Stimulated activated CD4-positive, alpha-beta T cell treated with anti-CD3 and anti-CD28 coated beads, Interleukin-12 subunit alpha, Interleukin-12 subunit beta, amount 100 ng/mL, for 4 hours (primary cell): ENCODE measurements at places on chromosomes 16 and 17.
A peak's percentile ranks its signal among the peaks of the same experiment; 100 is the strongest.

GRCh38 chr16:23920899-23921298 is 85.1 kb downstream of the PRKCB start:
- no peak for DNase-seq

GRCh38 chr17:38442548-38442947 is 14.3 kb downstream of the ARHGAP23 start:
- DNase-seq: no peak

DNA sequence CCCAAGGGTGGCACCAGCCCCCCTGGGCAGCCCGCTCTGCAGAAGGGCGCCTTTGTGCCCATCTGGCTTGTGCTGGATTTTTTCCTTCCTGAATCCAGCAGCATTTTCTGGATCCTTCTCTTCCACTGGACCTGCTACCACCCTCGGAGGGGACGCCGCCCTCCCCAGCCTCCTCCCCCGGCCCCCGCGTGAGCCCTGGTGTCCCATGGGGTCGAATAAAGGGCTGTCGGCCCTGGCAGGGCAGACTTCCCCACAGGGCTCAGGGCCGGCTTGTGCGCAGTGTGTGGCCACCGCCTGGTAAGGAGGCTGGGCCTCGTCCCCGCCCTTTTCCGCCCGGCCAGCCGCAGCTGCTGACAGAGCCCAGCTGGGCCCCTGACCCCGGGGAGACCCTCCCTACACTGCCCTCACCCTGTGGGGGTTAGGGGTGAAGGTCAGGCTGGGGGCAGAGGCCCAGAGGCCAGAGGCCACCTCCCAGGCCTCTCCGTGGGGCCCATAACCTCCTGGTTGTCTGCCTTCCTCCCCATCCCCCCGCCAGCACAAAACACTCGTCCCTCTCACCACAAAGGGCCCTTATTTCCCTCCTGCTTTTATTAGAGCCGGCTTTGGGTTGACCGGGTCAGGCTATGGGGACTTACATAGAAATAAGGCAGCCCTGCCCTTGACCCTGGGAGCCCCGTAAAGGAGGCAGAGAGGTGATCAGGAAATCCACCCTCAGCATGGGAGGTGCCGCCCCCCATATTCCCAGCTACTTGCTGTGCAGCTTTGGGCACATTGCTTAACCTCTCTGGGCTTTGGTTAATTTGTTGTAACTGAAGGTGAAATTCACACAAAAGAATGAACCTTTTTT is 179.3 kb upstream of the CIBAR2 start:
- DNase-seq: no peak

DNA sequence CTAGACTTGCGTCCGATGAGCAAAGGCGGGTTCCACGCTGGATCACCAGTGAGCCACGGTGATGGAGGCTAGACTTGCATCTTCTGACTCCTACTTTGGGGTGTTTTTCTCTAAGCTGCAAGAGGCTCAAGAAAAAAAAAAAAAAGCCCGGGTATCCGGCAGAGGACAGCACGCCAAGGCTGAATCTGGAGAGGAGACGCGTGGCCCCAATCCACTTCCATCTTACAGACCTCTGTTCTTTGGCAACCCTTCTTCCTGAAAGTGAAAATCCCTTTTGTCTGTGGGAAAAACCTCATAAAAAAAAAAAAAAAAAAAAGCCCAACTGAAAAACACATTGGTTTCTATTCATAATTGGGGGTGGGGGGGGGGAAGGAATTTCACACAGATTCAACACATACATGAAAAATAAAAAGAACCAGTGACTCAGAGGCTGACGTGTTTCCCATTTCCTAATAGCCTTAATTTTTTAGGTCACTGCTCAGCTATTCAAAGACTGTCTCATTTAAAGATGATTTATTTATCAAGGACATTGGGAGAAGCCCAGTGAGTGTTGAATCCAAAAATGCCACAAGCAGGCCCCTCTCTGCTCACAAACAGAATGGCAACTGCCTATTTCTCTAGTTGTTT is 258.3 kb downstream of the FOXL1 start:
- no peak for DNase-seq

- DNase-seq: peak; percentile 53
Measured at GRCh38 chr16:49858200-49859124, 2.5 kb upstream of the ZNF423 start.

DNA sequence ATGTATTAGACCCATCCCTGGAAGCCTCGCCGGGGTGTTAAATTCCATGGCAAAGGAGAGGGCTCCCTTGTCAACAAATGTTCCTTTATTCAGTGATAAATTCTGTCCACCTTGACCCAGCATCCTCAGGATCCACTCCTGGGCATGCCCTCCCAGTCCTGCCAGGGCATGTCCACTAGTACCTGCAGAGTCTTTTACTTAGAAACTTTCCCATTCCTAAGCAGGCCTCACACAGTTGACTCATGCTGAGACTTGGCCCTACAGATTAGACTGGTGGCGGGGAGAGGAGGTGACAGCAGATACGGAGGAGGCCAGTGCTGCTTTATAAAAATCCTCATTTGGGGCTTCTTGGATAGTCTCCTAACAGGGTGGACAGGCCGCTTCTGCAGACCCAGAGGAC is 88.8 kb downstream of the CYLD start:
- no peak for DNase-seq

GRCh38 chr16:5643855-5644531 is 546.4 kb upstream of the EEF2KMT start:
- no peak for DNase-seq

GRCh38 chr17:4229627-4230541 is 33.9 kb downstream of the ANKFY1 start:
- no peak for DNase-seq

- DNase-seq: no peak
Measured at GRCh38 chr16:50126183-50126582, 26.9 kb upstream of the TENT4B start.

GRCh38 chr17:58189436-58190146 is 2.9 kb upstream of the EPX start:
- no peak for DNase-seq

DNA sequence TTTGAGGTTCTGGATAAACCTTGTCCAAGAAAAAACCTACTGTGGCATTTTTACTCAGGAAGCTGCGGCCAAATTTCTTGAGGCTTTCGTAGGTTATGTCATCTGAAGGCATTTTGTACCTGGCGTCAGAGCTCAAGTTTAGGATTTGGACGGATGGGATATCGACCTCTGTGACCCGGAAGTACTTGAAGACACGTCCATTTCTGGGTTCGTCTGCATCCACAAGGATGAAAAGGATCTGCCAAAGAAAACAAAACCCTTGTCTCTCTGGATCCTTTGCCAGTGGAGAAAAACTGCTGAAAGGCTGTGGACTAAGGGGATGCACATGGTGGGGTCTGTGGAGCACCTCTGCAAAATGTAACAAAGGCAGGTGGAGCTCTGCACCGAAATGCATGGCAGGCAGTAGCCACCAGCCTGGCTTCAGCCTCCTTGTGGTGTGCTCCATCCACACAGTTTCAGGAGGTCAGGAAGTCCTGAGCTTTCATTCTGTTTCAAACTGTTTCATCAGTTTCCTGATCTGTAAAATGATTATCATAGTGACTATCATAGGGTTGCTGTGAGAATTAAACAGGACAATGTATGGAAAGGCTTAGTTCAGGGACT is 17.0 kb upstream of the UMOD start:
- no peak for DNase-seq

- DNase-seq: peak; percentile 95
Measured at GRCh38 chr17:38824899-38825761, at the start of gene CWC25. Gene CWC25, minus strand, starts transcription at chr17:38825321. Its CDS starts 138 bp downstream, at chr17:38825183.

DNA sequence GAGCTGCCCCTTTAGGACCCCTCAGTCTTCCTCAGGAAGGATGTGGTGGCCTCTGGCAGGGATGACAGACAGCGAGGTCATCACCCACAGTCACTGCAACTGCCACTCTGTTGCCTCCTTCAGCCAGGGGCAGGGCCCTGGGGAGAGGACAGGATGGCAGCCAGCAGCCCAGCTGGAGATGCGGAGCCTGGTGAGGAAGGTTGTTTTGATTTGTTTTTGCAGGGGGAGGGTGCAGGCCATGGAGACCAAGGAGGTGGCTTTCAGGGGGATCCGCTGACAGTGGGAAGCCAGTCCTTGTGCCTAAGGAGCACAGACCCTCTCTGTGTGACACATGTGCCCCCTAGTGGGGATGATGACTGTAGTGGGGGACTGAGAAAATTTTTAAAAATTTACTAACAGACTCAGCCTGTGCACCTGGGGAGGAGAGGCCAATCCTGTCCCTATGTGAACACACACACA is 7.4 kb downstream of the PRCD start:
- DNase-seq: no peak

DNA sequence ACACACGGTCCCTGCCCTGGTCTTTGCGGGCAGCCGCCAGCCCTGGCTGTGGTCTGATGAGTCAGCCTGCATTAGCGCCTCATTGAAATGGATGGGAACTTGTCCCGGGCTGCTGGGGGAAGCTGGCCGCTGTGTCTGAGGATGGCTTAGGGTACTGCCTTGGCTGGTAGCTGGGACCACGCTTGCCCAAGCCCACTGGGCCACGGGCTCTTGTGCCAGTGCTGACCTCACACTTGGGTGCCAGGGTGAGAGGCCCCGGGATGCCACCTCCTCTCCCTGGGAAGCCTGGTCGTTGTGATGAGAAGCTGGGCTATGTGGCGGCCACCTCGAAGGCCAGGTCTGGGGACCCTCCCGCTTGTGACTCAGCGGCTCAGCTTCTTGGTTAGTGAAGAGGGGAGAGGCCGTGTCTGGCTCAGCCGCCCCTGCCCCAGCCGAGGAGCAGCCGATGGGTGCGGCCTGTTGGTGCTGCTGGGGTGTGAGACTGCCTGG is 10.7 kb downstream of the CACNA1H start:
- no peak for DNase-seq

DNA sequence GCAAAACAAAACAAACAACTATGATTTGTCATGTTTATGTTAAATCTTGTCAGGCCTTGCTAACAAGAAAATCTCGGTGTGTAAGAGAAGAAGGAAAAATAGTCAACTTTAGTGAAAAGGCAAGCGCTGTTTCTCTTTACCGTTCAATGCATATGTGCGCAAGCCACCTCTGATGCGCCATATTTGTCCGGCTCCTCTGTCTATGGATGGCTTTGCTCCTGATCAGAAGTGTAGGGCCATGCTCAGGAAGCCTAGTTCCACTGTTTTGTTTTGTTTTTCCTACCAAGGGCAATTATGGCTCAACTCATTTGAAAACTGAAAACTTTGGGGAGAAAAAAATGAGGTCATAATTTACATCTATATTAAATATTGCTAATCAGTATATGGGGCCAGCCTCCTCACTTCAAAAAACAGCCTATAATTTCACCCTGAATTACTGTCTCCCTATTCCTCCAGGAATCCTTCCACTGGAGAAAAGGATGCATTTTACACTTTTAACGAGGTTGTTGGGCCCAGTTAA is 4.5 kb downstream of the MAF start:
- DNase-seq: no peak

DNA sequence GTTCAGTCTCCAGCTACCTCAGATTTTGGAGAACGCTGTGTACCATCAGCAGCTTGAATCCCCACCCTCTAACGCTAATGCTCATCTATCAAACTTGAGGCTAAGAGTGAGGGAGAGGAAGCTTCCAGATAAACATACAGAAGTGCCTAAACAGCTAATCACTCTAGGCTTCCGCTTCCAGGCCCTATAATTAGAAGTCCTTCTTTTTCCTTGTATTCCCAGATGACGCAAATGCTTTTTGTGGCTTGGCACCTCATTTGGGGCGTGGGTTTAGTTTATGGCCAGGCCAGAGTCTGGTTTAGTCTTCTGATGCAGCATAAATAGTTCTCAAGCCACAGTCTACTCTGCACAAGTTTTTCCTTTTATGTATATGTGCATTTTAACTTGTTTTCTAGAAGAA is 263.4 kb downstream of the BCAS3 start:
- no peak for DNase-seq

DNA sequence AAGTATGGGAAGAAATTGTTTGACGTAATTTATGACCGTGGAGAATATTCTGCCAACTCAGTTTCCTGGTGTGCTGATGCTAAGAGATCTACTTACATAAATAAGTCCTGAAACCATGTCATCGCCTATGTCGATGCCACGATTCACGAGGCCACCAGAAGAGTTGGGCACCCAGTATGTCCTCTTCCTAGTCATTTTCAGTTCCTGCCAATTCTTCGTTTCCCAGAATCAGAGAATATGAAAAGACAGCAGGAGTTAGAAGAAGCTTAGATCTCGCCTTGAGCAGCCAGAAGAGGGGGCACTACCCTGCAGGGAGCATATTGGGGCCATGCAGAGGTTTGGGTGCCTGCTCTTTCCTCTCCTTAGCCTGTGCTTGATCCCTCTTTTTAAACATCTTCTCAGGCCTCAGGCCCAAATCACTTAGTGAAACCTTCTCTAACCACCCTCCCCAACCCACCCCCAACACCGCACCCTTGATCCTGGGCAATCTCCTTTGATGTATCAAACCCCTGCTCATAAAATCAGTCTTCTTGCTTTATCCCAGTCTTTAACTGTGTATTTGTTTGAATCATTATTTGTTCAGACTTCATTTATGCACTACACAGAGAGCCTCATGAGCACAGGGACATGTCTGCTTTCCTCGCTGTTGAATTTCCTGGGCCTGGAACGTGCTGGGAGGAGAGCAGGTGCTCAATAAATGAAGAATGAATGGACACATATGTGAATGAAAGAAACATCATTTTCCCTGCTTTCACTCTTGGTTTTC is 12.2 kb upstream of the LONP2 start:
- DNase-seq: peak; percentile 11

- DNase-seq: no peak
Measured at GRCh38 chr16:28548306-28548802, 5.4 kb upstream of the SGF29 start.

DNA sequence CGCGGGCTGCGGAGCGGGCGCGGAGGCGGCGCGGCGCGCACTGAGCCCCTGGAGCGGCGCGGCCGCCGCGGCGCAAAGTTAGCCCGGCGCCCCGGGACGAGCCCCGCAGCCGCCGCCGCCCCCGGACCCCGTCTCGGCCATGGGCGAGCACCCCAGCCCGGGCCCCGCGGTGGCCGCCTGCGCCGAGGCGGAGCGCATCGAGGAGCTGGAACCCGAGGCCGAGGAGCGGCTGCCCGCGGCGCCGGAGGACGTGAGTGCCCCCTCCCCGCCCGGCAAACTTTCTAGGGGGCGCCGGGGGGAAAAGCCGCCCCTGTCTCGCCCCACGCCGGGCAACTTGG is 388 bp downstream of the RHBDL3 start:
- DNase-seq: no peak

GRCh38 chr16:808085-808386 is 7.5 kb upstream of the GNG13 start:
- DNase-seq: no peak

GRCh38 chr16:81035975-81036750 is 521 bp downstream of the ATMIN start:
- DNase-seq: peak; percentile 38

DNA sequence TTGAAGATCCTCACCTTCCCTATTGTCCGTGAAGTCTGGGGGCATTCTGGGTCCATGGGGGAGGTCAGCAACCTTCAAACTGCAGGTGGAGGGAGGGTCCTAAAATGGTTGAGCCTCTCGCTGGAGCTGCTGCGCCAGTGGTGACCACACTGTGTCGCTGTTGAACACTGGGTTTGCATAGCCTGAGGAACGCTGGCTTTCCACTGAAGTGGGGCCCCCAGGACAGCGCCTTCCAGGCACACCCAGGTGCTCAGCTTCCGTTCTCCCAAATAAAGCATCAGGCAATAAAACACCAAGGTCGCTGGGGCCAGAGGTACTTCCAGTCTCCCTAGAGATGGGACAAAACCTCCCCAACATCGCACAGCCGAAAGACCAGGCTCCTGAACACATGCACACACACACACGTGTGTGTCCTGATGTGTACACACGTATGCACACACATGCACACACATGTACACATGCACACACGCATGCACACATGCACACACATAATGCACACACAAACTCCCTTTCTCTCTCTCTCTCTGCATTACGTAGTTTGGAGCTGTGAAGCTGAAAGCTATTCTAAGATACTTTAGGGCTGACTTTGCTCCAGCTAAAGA is 120.6 kb downstream of the IRF8 start:
- no peak for DNase-seq

GRCh38 chr16:10465821-10466220 is 80.0 kb downstream of the ATF7IP2 start:
- no peak for DNase-seq
